Stimulated activated CD4-positive, alpha-beta T cell treated with anti-CD3 and anti-CD28 coated beads, Interleukin-4, amount 100 ng/mL, for 4 hours (primary cell): ENCODE measurements at places on chromosomes 13 and 19.

DNA sequence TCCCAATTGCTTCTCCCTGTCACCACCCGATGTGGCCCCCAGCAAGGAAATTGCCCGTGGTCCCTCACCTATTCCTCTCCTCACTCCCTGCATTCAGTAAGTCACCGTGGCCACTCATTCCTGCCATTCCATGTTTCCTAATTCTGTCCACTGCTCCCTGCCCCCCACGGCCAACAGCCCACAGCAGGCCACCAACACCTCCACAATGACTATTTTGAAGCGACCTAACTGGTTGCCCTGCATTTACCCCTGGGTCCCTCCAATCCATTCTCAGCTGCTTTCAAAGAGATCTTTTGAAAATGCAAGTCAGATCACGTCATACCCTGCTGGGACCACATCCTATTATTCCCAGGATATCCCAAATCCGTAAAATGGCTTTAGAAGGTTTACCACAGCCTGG is 210.4 kb downstream of the DCLK1 start:
- DNase-seq = no peak

DNA sequence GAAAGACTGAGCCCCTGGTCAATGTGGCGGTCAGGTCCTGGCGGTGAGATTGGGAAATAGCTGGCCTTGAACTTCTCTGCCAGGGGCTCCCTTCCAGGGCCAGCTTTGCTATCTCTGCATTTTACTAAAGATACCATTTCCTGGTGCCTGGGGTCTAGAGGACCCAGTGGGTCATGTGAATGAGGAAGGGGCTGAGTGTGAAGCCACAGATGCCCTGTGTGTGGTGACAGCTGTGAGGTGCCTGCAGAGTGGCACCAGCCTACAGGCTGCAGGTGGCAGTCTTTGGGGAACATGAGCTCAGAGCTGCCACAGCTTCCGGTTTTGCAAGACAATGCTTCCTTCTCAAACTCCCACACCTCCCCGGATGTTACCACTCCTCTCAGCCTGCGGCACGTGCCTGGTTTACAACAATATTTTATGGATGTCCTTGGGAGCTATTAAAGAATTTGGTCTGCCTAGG is 5.2 kb upstream of the MLNR start:
- DNase-seq = peak; percentile 50

- peak; percentile 51 for DNase-seq
Measured at GRCh38 chr19:35742121-35742724, at the start of gene IGFLR1. IGFLR1 (minus strand) TSS chr19:35742452; CDS start chr19:35741180, 1,272 bp downstream.

GRCh38 chr13:25462301-25463125 is 90.7 kb downstream of the ATP8A2 start:
- DNase-seq = no peak

DNA sequence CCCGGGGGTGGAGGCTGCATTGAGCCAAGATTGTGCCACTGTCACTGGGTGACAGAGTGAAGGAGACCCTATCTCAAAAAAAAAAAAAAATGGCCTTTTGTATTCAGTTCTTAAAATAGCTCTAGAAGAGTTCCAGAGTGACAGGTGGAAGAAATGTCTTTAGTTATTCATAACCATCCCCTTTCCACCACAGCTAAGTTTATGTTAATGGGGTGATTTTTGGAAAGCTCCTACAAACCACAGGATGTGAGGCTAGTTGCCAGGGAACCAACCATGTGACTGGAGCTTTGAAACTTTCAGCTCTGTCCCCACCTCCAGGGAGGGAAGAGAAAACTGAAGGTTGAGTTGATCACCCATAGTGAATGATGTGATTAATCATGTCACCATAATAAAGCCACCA is 6.9 kb downstream of the ZNF490 start:
- peak; percentile 52 for DNase-seq

DNA sequence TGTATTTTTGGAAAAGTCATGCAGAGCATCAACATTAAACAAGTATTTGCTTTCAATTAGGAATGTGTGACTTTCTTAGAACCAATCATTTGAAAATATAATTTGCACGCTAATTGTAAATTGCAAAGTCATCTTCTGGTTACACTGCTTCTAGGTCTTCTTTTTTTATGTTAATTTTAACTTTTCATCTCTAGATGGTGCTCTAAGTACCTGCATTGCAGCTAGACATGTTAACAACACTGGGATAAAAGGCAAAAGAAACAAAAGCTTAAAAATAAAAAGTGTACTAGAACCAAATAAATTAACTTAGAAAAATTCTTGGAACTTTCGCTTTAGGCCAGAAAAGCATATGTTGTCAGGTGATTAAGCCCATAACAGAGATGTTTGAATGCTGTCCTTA is 2758.2 kb downstream of the PCDH9 start:
- DNase-seq = no peak

- DNase-seq = peak; percentile 67
Measured at GRCh38 chr13:40315416-40316064, 350.9 kb downstream of the FOXO1 start.

- no peak for DNase-seq
Measured at GRCh38 chr19:772730-773436, 22.0 kb downstream of the MISP start.

- no peak for DNase-seq
Measured at GRCh38 chr13:29605860-29606526, 10.5 kb upstream of the SLC7A1 start.

- no peak for DNase-seq
Measured at GRCh38 chr19:45969676-45970075, 4.0 kb downstream of the NOVA2 start.

GRCh38 chr13:108508263-108508662 is 121.1 kb upstream of the MYO16 start:
- DNase-seq = no peak

DNA sequence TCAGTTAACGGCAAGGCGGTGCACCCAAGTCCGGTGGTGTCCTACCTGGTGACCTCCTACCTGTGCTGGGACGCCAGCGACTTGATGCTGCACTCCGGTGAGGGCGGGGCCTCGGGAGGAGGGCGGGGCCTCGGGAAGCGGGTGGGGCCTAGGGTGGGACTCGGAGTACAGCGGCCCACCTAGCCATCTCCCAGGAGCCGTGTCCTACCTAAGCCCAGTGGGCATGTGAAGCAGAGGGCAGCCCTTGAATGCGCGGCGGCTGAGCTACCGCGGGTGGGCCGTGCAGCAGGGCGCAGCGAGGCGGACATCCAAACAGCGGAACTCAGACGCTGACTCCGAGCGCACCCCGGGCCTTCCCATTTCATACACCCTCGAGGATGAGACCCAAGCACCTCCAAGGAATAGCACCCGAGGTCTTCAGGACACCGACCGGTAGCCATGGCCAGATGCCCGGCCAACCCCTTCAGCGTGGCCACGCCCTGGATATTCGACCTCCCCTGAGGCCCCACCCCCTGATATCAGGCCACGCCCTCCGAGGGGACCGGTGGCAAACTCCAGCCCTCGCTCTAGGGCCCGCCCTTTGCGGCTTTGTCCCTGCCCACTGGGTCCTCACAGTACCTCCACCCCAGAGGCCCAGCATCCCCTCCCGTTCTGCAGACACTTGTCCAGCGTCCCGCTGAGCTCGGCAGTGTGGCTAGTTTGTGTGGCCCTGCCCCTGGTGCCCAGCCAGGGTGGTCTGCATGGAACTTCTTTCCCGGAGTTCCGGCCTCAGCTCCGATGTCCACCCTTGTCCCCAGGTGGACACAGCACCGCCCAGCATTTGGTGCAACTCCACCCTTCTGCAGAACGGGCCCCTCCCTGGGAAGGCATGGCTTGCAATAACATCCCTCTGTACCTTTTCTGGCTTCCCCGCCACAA is 5.4 kb downstream of the KLK1 start:
- DNase-seq = peak; percentile 46

DNA sequence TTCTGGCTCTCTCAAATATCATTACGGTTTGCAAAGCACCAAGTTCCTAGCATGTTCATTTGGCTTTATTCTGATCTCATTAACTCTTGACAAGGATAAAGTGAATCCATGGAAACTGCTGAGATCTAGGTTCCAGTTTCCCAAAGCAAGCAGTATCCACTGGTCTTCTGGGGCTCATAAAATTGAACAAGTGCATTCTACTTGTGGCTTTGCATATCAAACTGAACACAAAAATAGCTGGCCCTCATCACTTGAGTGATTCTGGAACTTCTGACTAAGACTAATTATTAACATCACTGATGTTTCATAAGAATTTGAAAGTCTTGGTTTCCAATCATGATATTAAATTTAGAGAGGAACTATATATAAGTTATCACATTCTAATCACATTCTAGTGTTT is 6.3 kb upstream of the KCTD12 start:
- DNase-seq = no peak

GRCh38 chr19:48988860-48989259 is 4.2 kb downstream of the GYS1 start:
- no peak for DNase-seq

DNA sequence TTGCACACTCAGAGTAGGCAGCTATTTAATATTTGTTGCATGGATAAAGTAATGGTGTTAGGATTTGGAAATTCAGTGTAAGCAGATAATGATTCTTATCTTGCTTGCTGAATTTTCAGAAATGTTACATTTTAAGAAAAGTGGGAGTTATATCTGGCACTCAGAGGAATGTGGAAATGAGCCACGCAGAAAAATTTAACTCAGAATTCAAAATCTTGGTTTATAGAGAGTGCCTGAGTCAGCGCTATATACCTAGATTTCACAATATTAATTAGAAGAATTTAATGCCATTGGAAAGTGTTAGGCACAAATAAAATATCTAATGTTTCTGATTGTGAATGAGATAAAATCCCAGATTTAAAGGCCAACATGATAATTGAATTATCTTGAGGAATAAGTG is 96.3 kb downstream of the GPR12 start:
- no peak for DNase-seq

DNA sequence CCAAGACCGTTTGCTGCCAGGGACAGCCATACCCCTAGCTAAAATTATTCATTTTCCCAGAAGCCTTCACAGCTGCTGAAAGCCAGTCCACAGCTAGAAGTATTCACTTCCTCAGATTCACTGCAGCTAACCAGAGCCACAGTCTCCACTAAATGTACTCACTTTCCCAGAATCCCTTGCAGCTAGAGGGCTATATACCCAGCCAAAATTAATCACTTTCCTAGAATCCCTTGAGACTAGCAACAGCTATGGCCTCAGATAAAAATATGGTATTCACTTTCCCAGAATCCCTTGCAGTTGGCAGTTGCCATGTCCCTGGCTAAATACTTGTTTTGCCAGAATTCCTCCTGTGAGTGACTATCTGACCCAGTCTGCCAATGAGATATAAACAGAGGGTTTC is 13.8 kb upstream of the MEIS3 start:
- DNase-seq = no peak

DNA sequence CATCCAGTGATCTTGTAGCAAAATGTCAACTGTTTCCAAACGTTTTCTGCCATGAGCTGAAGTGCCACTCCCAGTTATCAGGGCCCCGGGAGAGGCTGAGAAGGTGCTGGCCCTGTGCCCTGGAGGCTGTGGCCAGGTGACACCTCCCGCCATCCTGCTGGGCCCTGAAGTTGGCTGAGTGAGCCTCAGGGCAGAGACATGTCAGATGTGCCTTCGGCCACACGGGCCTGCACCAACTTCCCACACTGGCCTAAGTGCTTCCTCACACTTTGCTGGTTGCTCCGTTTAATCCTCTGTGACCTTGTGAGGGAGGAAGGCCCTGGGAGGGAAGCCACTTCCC is 4.8 kb downstream of the ADPRHL1 start:
- no peak for DNase-seq

GRCh38 chr13:22839603-22840530 is 340.9 kb upstream of the SGCG start:
- no peak for DNase-seq

DNA sequence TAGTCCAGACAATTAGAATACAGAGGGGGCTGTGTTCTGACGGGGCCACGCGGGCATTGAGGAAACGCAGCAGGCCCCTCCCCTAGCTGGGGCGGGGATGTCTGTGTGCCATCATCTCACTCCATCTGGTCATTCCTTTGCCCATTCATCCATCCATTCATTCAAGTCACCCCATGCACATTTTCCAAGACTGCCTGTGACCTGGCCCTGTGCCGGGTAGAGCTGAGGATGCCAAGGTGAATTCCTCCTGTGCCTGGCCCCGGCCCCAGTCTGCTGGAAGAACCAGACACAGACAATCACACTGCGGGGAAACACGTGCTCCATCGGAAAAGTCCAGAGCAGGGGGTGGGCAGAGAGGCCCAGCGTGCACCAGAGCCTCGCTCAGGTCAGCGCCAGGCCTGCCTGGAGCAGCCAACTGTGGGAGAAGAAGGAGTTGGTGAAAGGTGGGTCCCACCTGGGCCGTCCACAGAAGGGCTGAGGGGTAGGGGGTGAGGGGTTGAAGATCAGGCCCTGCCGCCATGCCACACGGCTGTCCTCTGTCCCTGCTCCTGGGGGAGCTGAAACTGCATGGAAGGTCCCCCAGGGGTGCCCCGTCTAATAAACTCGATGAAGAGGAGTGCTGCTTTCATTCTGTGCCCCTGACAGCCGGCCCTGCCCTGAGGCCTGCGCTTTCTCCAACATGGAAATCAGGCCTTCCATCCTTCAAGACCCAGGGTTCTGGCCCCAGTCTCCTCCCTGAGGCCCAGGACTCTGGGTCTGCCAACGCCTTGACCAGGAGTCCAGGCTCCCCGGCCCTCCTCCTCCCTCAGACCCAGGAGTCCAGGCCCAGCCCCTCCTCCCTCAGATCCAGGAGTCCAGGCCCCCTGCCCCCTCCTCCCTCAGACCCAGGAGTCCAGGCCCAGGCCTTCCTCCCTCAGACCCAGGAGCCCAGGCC is 1.6 kb upstream of the CACNG6 start:
- DNase-seq = no peak

- peak; percentile 80 for DNase-seq
Measured at GRCh38 chr19:10269333-10270179, 1.4 kb upstream of the ICAM1 start.
